SK-N-SH (cell line): ENCODE measurements at places on chromosomes 11 and 22. TPM values are rescaled to one million over a fixed set of nuclear protein-coding genes. Genes with fewer than 3 reads are reported as not detected.
A peak's percentile ranks its signal among the peaks of the same experiment; 100 is the strongest.

The TBX10 gene
- not detected in 2 replicates for polyA plus RNA-seq

The IGHMBP2 gene
- polyA plus RNA-seq = 7.8 and 9.0 TPM in 2 replicates

The OMP gene
- 0.20 TPM in 1 of 2 replicates, not detected in the other for polyA plus RNA-seq

The SMIM35 gene
- not detected in 2 replicates for polyA plus RNA-seq

The OR4B1 gene
- polyA plus RNA-seq = not detected in 2 replicates

The OR2D2 gene
- polyA plus RNA-seq = not detected in 2 replicates

GRCh38 chr11:65560555-65561418 is 2.6 kb upstream of the LTBP3 start:
- peaks cover 52% of the 10 kb centered on the region for H3K4me1 ChIP-seq
- H3K4me3 ChIP-seq = peak overlapping the region; percentile 55
- peak; percentile 84 for DNase-seq
- H3K27me3 ChIP-seq = no peaks in the 10 kb centered on the region

DNA sequence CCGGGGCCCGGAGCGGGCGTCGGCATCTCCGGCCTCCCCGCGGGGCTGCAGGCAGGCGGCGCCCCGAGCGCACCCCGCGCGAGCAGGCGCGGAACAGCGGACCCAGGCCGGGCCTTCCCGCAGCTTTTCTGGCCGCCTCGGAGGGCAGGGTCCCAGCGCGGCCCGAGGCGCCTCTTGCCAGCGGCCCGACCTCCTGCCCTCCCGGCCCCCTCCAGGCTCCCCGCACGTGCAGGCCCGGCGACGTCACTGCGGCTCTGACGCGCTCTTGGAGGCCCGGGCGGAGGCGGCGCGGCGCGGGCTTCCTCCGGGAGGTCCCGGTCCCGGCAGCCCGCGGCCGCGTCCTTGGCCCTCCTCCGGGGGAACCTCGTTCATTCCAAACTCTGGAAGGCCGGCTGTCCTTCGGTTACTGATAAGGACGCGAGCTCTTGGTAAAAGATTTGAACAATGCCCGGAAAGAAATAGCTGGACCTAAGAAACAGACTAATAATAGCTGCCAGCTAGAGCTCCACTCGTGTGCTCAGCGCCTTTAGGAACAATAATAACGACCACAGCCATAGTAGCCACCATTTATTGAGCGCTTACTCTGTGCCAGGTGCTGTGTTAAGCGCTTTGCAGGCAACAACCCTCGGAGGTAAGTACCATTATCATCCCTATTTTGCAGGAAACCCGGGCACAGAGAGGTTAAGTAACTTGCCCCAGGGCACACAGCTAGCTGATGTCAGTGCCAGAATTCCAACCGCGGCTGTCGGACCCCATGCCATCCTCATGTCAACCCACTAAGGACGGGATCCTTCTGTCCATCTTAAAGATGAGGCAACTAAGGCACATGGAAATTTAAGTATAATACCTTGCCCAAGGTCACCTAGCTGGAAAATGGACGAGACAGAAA is 39.1 kb upstream of the CREB3L1 start:
- peak overlapping the region; percentile 81 for H3K27ac ChIP-seq
- H3K4me3 ChIP-seq = peak overlapping the region; percentile 53
- no peaks in the 10 kb centered on the region for H3K27me3 ChIP-seq
- H3K36me3 ChIP-seq = no peaks in the 10 kb centered on the region
- H3K4me1 ChIP-seq = peaks cover 19% of the 10 kb centered on the region

DNA sequence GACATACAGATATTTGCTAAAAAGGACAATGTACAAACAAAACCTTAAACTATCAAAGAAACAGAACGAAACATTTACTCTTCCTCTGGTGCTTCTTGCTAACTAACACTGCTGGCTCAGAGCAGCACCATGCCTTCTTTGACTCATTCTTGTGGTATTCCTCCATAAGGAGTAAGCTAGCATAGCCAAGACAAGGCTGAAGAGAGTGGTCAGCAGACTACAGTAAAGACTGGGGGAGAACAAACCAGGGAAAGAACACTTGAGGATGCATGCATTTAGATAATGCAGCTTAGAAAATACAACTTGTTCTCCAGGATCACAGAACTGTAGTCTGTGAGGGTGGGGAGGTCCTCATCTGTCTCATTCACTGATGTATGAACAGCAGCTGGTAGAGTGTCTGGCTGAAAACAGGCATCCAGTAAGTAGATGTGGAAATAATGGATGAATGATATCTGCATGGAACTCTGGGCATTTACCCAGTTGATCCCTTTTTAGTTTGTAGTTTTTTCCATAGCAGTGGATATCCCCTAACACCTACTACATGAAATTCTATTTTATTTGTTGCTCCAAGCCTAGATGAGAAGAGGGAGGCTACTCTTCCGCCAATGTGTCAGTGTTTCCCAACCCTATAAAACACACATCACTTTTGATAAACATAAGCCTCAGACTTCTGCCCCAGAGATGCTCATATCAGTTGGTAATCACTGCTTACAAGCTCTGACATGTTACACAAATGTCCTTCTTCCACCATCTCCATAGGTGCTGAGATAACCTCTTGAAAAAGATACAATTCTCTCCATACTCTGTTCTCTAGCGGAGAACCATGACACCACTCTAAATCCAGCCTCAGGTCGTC is 7.3 kb downstream of the SNX19 start:
- peak overlapping the region; percentile 34 for H3K27ac ChIP-seq
- H3K36me3 ChIP-seq = peaks cover 71% of the 10 kb centered on the region
- DNase-seq = no peak
- no peak overlapping the region for H3K4me3 ChIP-seq

DNA sequence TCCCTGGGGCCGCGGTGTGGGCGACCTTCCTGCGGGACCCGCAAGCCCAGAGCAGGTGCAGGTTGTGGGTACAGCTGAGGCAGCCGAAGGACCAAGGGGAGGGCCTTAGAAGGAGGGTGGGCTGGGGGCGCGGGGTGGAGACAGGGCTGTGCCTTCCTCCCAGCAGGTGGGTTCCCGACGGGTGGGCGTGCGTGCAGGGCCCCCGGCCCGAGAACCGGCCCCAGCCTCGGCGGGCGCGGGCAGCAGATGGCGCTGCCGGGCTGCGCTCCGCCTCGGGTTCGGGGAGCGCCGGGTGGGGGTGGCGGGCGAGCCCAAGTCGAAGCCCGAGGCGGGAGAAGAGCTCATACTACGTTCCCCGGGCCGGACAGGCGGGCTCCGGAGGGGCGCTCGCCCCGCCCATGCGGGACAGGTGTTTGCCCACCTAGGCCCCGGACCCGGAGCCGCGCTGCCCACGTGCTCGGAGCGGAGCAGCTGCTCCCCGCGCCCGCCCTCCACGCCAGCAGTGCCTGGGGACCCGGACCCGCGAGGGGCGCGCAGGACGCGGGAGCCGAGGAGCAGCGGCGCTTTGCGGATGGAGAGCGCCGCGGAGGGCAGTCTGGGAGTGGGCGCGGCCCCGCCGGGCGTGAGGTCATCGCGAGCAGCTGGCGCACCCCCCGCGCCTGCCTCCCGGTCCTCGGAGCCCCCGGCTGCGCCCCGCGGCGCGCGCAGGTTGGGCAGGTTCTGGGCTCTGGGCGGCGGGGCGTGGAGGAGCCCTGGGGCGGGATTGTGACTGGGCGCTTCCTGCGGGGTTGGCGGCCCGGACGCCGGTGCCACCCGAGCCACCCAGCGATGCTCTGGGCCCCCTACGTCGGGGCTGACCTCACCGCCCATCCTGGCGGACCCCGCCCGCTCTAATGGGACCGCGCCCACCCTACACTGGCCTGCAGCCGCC is 25.3 kb downstream of the DUSP8 start:
- H3K27me3 ChIP-seq = peaks cover 12% of the 10 kb centered on the region
- no peaks in the 10 kb centered on the region for H3K36me3 ChIP-seq
- peaks cover 6% of the 10 kb centered on the region; the same call in 1 of the 2 replicates for H3K4me1 ChIP-seq

DNA sequence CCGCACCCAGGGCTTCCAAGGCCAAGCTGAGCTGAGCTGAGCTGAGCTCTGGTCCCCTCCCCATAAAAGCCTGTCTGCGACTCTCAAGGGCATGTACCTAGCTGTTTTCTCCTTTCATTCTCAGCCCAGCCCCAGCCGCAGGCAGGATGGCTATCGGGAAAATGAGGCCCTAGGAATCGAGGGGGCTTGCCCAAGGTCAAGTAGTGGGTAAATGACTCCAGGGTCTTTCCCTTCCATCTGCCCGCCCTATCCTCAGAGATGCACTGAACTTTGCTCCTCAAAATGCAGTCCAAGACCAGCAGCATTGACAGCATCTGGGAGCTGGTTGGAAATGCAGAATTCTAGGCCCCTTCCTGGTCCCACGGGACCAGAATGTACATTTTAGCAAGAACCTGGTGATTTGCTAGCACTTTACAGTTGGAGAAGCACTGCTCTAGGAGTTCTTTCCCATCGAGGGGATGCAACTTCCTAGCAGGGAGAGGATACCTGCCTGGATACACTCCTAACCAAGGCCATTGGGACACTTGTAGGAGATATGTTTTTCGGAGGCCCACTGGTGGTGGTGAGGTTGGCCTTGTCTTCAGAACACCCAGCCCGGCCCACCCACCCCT is 43.2 kb upstream of the ACCSL start:
- H3K27me3 ChIP-seq = no peaks in the 10 kb centered on the region
- peaks cover 21% of the 10 kb centered on the region; the same call in 1 of the 2 replicates for H3K4me1 ChIP-seq
- H3K36me3 ChIP-seq = no peaks in the 10 kb centered on the region

DNA sequence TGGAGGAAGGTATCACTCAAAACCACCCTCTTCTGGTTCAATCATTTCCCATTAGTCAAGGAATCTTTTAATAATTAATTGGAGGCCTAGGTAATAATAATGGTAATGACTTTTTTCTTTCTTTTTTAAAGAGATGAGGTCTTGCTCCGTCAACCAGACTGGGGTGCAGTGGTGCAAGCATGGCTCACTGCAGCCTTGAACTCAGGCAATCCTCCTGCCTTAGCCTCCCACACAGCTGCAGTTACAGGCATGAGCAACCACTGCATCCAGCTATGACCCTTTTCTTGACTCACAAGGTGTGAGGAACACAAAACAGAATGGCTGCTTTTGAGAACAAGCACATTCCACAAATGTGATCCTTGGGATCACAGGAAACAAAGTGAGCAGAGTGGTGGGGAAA is 3.6 kb downstream of the POLDIP3 start:
- H3K36me3 ChIP-seq = peaks cover 2% of the 10 kb centered on the region; the same call in 1 of the 2 replicates
- H3K27me3 ChIP-seq = no peaks in the 10 kb centered on the region
- H3K4me3 ChIP-seq = no peak overlapping the region
- DNase-seq = no peak
- H3K4me1 ChIP-seq = peaks cover 11% of the 10 kb centered on the region; the same call in 1 of the 2 replicates

- peak; percentile 51 for DNase-seq
- no peak overlapping the region for H3K4me3 ChIP-seq
- no peak overlapping the region for H3K27ac ChIP-seq
- no peaks in the 10 kb centered on the region for H3K4me1 ChIP-seq
Measured at GRCh38 chr22:43946384-43946667, 8.9 kb upstream of the SAMM50 start.

GRCh38 chr11:76096552-76096951 is 109.8 kb downstream of the WNT11 start:
- no peak overlapping the region for H3K4me3 ChIP-seq
- no peak for DNase-seq
- H3K4me1 ChIP-seq = peaks cover 4% of the 10 kb centered on the region
- no peaks in the 10 kb centered on the region for H3K36me3 ChIP-seq

GRCh38 chr11:13800901-13801300 is 132.4 kb downstream of the FAR1 start:
- no peak overlapping the region for H3K27ac ChIP-seq
- no peak overlapping the region for H3K4me3 ChIP-seq
- H3K4me1 ChIP-seq = no peaks in the 10 kb centered on the region
- no peak for DNase-seq
- no peaks in the 10 kb centered on the region for H3K36me3 ChIP-seq

- no peak overlapping the region for H3K27ac ChIP-seq
- H3K4me3 ChIP-seq = no peak overlapping the region
- no peaks in the 10 kb centered on the region for H3K27me3 ChIP-seq
- no peak for DNase-seq
Measured at GRCh38 chr11:16804104-16804947, 65.9 kb downstream of the C11orf58 start.

DNA sequence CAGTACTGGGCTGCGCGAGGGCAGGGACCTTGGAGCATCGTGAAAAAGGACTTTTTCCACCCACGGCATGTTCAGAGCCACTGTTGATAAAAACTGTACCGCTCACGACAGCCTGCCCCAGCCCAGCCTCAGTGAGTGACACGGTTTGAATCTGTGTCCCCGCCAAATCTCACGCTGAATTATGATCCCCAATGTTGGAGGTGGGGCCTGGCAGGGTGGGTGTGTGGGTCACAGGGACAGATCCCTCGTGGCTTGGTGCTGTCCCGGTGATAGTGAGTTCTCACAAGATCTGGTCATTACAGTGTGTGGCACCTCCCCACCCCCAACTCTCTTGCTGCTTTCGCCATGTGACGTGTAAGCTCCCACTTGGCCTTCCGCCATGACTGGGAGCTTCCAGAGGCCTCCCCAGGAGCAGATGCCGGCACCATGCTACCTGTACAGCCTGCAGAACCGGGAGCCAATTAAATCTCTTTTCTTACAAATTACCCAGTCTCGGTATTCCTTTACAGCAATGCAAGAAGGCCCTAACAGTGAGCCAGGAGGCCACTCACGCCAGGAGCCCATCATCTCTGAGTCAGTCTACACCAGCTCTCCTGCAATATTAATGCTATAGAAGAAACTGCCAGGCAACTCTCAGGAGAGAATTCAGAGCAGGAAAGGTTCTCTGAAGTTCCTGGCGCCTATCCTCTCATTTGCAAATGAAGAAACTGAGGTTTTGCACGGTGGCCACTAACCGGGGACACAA is 1.3 kb downstream of the TOLLIP start:
- H3K27me3 ChIP-seq = no peaks in the 10 kb centered on the region
- H3K4me3 ChIP-seq = peak overlapping the region; percentile 75

- no peak overlapping the region for H3K27ac ChIP-seq
- no peak overlapping the region for H3K4me3 ChIP-seq
- no peaks in the 10 kb centered on the region for H3K36me3 ChIP-seq
Measured at GRCh38 chr11:15764326-15764725, 592.0 kb downstream of the SOX6 start.

GRCh38 chr22:49861642-49862495 is 8.2 kb downstream of the ZBED4 start:
- no peaks in the 10 kb centered on the region for H3K4me1 ChIP-seq
- H3K27ac ChIP-seq = no peak overlapping the region
- H3K4me3 ChIP-seq = no peak overlapping the region
- DNase-seq = peak; percentile 54
- H3K36me3 ChIP-seq = peaks cover 7% of the 10 kb centered on the region

DNA sequence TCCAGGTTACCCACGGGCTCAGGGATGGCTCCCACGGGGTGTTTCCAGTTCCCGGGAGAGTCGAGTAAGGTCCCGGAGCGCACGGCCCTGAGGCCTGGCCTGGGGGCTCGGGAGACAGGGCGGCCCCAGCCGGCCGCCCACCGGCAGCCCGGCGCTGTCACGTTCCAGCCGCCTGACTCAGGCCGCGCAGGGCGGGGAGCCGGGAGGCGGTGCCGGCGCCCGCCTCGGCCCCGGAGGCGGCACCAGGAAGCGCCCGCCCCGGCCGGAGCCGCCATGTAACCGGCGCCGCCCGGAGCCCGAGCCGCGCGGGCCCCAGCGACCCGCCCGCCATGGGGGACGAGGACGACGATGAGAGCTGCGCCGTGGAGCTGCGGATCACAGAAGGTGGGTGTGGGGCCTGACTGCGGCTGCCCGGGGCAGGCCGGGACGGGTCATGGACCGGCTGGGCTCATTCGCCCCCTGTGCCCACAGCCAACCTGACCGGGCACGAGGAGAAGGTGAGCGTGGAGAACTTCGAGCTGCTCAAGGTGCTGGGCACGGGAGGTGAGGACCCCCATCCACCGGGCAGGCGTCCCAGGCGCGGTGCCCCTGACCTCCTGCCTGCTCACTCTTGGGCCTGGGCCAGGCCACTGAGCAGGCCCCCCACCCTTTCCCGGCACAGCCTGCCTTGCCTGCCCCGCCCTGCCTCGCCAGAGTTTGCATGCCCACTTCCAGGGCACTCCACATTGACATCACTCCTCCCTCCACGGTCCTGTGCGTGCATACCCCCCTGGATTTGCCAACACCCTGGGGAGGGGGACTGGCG is at the start of gene RPS6KA4:
RPS6KA4 (plus strand) TSS at position 256 of the 805 bp plus-strand sequence; CDS start at position 330, 74 bp downstream.
- H3K4me1 ChIP-seq = peaks cover 22% of the 10 kb centered on the region; the same call in 1 of the 2 replicates
- DNase-seq = peak; percentile 95
- H3K27me3 ChIP-seq = no peaks in the 10 kb centered on the region
- peak within 1 kb of the TSS; percentile 76 for H3K27ac ChIP-seq
